Neural progenitor cell (in vitro differentiated cells): ENCODE measurements at places on chromosomes 7 and 10. TPM values are rescaled to one million over a fixed set of nuclear protein-coding genes. Genes with fewer than 3 reads are reported as not detected.

DNA sequence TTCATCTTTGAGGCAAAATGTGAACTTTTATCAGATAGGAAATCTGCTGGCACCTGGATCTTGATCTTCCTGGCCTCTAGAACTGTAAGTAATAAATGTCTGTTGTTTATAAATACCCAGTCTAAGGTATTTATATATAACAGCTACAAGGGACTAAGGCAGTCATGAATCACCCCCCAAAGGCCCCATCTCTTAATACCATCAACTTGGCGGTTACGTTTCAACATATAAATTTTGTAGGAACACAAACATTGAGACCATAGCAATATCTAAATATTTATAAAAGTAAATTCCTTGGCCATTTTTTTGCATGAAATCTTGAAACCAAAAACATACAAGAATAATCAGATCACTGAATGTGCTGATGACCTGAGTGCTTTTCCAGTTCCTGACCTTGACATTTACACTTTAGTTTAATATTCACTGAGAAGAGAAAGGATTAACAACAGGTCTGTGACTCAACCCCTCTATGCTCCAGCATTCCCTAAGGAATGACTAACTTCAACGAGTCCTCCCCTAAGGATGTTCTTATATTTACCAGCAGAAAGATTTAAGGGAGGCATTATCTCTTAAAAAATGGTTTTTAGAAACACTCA lies 1438.5 kb upstream of the CELF2 start:
- no peak for DNase-seq

DNA sequence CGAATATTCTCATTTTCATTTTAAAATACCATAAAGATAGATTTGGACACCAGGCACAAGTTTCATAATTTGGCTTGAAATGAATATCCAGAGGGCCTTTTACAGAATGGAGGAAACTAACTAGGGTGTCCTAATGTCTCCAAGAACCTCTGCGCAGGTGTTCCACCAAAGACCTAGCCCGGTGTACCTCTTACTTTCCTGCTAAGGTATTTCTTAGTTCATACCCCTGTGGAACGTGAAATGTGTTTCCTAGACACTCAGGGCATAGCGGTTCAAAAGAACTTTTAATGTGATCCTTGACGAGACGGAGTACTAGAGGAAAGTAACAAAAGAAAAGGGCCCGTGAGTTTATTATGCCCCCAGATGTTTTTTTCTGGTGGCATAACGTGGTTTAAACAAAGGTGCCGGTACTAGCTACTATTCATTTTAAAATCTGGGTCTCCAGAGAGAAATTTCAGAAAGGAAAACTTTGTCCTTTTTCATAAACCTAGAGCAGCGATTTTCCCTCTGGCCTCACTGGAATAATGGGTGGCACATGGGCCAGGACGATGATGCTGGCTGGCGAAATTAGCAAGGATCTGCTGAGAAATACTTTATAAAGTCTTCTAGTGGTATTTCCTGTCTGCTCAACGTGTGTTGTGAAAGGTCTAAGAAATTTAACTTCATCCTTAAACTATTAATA lies 1.4 kb downstream of the APBB1IP start:
- no peak for DNase-seq

GRCh38 chr10:89805599-89806013 lies 104.2 kb downstream of the KIF20B start:
- DNase-seq: no peak

DNA sequence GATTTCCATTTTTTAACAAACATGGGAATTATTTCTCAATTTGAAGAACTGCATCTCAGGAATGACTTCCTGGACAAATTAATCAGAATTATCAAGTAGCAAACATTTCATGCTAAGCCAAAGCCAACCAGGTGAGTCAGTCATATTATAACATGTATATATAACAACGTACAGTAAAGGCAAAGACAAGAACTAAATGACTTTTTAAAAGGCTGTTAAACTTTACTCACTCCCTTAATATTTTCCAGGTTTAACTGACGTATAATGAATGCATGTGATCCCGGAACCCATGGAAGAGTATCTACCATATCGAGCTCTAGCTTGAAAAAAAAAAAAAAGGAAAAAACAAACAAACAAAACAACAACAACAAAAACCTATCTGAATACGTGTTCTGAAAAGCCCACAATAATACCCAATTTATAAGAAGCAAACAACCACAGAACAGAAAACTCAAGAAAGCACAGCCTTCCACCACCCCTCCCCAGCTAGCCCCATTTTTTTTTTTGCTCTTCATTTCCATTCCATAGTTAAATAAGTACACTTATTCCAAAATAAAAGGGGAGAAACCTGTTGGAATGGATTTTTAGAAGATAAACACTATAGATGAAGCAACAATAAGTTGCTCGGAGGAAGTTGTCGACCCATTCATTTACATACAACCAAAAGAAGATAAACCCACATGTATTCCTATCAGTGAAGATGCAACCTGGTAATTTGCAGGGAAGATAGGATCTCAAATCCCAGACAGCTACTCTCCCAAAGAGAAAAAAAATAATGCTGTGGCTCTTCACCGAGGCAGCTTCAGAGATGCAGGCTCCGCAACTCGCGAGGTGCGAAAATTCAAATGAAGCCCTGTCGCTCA lies 537 bp downstream of the NAPEPLD start:
- no peak for DNase-seq

DNA sequence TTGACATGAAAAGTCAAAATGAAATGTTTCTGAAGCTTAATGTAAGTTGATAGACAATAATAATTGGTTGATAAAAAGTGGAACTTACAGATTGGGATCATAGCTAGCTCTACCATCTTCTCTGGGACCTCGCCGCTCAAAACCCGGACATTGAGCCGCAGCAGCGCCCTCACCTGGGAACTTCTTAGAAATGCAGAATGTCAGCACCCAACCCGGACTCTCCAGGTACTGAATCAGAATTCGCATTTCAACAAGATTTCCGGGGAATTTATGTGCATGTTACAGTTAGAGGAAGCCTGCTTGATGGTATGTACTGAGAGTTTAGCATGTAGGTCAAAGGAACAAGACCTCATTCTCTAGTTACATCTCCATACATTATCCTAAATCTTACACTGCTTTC lies 36.7 kb upstream of the ABLIM1 start:
- peak; percentile 71 for DNase-seq

DNA sequence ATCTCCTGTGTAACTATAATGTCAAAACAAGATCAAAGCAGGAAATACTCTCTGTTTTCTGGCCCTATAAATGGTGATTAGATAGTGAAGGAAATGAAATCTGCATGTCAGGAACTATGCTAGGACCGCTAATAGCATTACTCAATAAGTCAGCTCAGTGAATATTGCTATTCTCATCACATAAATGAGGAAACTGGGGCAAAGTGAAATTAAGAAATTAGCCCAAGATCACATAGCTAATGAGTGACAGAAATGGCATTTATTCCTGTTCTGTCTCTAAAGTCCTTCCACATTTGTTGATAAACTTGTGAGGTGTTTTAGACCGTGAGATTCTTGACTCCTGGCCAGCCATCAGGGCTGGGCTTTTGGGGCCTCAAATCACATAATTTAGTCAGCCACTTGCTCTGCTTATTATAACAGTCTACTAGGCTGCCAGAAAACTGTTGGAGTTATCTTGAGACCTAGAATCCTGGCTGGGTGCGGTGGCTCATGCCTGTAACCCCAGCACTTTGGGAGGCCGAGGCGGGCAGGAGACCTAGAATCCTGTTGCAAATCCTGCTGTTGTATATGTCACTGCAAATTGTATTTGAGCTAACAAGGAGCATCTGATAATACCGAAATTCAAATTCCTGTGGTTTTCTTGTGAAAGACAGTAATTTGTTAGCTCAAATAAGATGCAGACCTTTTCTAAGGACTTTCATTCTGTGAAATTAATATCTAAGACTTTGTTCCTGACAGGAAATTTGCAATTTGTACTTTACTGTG lies 66.5 kb upstream of the SHTN1 start:
- no peak for DNase-seq

DNA sequence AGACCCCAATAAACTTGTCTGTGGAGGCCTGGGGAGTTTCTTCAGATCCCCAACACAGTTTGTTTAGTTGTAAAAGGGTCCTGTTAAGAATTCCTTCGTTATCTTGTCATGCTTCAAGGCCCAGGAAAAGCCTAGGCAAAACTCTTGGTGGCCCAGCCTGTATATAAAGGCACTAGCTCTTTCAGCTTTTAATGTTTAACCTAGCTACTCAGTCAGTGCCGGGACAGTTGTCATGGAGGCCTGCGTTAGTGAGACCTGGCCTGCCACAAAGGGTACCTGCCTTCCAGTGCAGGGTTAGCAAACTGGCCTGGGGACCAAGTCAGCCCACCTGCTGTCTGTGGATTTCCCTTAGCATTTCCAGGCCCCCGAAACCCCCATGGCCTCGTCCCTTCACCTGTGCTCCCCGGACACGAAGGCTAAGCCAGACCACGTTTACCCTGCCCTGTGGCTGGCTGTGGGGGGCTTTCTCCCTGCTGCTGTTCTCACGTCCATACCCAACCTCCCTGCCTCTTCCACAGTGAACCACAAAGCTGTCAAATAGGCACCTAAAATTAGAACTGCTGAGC lies 96.9 kb upstream of the PPP2R2D start:
- DNase-seq: no peak

- DNase-seq: no peak
Observed at GRCh38 chr7:45108863-45109262, 2.6 kb downstream of the TBRG4 start.

GRCh38 chr7:781936-782529 lies 50.2 kb upstream of the SUN1 start:
- DNase-seq: no peak

- DNase-seq: peak; percentile 63
Observed at GRCh38 chr7:69659983-69660382, 61.7 kb downstream of the AUTS2 start.

DNA sequence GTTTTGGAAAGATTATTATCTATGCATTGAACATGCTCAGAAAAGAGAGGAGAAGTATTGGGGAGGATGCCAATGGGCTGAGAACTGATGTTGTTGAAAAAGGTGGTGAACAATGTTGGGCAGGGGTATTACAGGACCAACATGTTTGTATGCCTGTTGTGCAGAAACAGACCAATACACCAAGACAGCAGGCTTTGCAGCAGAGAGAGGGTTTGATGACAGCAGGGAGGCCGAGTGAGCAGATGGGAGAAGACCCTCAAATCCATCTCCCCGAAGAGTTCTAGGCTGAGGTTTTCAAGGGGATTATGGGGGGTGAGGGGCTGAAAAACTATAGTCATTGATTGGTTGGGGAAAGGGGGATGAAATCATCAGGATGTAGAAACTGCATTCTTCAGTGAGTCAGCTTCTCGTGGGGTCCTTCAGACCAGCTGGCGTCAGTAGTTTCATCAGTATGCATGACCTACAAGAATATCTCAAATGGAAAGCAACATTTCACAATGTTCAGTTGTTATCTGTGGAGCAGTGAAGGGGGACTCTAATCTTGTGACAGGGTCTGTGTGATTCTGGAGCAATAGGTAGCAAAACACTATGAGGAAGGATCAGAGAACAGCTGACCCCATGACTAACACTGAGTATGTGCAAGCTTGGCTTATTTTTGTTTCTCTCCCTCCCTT lies 167.8 kb downstream of the BAMBI start:
- DNase-seq: no peak

GRCh38 chr10:97764519-97764931 lies 7.3 kb downstream of the SFRP5 start:
- no peak for DNase-seq

DNA sequence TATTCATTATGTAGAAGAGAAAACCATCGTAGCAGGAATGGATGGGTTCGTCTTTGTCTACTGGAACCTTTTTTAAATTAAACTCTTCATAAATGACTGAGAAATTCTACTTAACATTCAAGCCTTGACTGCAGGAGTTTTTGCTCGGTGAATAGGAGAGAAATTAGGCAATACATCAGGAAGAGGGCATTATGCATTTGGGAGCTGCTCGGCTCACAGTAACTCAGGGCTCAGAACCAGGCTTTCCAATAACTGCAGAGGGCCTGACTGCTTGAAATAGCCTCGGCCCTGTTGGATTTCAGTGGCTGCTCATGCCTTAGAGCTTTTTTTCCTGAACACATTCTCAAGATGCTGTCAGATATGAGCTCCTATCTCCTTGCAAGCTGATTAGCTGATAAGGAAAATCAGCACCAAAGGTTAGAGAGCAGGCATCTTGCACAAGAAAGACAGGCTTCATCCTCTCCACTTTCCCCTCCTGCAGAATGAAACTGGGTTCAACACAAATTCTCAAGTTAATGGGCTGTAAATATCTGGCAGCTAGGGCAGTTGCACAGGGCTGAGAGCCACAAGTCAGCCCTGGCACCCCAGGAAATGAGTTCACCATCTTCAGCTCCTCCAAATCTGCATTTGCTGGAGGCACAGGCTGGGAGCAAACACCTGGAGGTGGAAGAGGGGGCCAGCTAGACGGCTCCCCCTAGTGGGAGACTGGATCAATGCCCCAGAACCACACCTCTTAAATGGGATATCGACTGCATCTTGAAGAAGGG lies 24.3 kb downstream of the TECTB start:
- DNase-seq: peak; percentile 73

- DNase-seq: no peak
Observed at GRCh38 chr7:90768301-90768700, 172.2 kb downstream of the CDK14 start.

GRCh38 chr10:29849886-29850285 lies 209.5 kb downstream of the JCAD start:
- no peak for DNase-seq

DNA sequence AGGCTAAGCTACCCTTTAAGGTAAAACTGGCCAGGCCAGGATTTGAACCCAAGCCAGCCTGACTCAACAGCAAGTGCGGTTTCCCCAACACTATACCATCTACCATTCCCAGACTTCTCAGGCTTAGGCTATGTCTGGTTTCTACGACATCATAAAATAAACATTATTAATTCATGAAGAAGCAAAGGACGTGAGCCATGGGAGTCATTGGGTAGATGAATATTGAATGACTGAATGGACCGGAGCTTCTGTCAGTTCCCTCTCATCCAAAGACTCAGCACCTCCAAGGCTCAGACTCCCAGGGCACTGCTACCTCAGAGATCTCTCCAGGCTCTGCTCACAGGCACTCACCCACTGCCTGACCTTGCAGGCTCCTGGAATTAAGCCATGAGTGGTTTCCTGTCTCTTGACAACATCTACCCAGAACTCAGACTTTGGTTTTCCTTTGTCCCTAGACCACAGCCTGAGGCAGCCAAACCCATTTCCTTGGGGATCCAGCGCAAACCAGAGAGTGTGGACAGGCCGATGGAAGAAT lies 64.6 kb upstream of the STEAP1B start:
- no peak for DNase-seq

GRCh38 chr10:115976342-115976741 lies 296.7 kb downstream of the GFRA1 start:
- DNase-seq: no peak

DNA sequence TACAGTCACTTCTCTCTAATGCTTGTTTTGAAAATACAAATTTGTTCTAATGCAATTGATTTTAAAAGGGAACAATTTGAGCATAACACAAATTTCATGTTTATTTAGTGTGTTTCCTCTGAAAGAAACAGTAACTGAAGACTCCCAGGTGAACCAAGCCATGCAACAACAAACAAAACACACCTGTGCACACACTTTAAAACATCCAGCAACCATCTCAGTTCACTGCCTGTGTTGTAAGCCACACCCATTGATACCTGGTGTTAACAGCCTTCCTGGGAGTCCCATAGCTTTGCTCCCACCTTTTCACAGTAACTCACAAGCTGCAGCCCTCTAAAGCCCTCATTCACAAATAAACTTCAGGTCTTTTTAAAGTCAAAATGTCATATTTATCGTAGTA lies 89.3 kb downstream of the DOCK4 start:
- no peak for DNase-seq

The CRTAC1 gene
- 0.30 and 0.77 TPM in 2 replicates for total RNA-seq

The VSTM2A gene
- 0.12 TPM in 1 of 2 replicates, not detected in the other for total RNA-seq

The SCIN gene
- total RNA-seq: not detected in 2 replicates

The ZWINT gene
- 97.5 and 104 TPM in 2 replicates for total RNA-seq

The SMO gene
- 46.0 and 114 TPM in 2 replicates for total RNA-seq

The PODXL gene
- total RNA-seq: 37.7 and 38.4 TPM in 2 replicates

The AKR1B15 gene
- not detected in 2 replicates for total RNA-seq
